Left renal cortex interstitium (tissue), 4 donors: ENCODE measurements at places on chromosomes 4 and X.

DNA sequence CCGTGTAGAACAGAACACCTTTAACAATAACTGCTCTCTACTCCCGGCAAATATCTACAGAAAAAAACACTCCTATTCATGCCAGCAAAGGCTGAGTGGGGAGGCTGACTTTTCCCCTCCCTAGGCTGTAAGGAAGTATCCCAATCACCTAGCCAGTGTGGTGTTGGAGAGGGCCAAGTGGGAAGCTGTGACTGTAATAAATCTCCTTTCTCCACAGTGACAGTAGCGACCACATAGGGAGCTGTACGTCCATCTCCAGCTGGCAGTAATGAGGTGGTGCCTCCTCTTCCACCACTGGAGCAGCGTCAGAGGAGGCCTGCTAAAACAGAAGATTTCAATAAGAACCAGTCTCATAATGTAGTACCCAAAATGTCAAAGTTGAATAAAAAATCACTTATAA, 47.9 kb upstream of the PLAC1 start:
- no peak for DNase-seq

GRCh38 chr4:186068581-186069348, at the start of gene TLR3:
TSS of gene TLR3 (plus strand) at chr4:186069156. CDS start at chr4:186076620, 7,464 bp downstream.
- peak; percentile 44 for DNase-seq

- DNase-seq, result no peak
Measured at GRCh38 chr4:61298178-61298740, 98.1 kb downstream of the ADGRL3 start.

- no peak for DNase-seq
Measured at GRCh38 chr4:152591396-152591795, 55.5 kb upstream of the FBXW7 start.

- DNase-seq, result no peak
Measured at GRCh38 chrX:149979126-149979644, 40.9 kb upstream of the EOLA2 start.

GRCh38 chr4:14264437-14264836, 636.9 kb upstream of the BOD1L1 start:
- DNase-seq, result no peak

- no peak for DNase-seq
Measured at GRCh38 chrX:100819534-100819836, 706 bp upstream of the CSTF2 start.

GRCh38 chr4:168725930-168726329, 229.1 kb downstream of the PALLD start:
- DNase-seq, result no peak
